Thoracic aorta endothelial cell (primary cell): ENCODE measurements at places on chromosomes 4 and X. TPM values are rescaled to one million over a fixed set of nuclear protein-coding genes. Genes with fewer than 3 reads are reported as not detected.

SMC1A gene
- total RNA-seq = 57.2 and 67.2 TPM in 2 replicates

TCEAL6 gene
- total RNA-seq = not detected in 2 replicates

LIN54 gene
- 18.4 and 25.9 TPM in 2 replicates for total RNA-seq

CRMP1 gene
- total RNA-seq = 0.53 TPM in 1 of 2 replicates, not detected in the other

BRS3 gene
- total RNA-seq = not detected in 2 replicates

ITM2A gene
- total RNA-seq = 40.1 and 57.7 TPM in 2 replicates
